ENCODE measurements at places on chromosomes 5 and 9.

GRCh38 chr9:102445906-102446305 is 549.2 kb upstream of the CYLC2 start:
- DNase-seq, result no peak

- no peak for DNase-seq
Observed at GRCh38 chr9:105047742-105048041, 119.7 kb upstream of the ABCA1 start.

GRCh38 chr9:95084254-95084934 is 233.1 kb downstream of the FANCC start:
- no peak for DNase-seq

DNA sequence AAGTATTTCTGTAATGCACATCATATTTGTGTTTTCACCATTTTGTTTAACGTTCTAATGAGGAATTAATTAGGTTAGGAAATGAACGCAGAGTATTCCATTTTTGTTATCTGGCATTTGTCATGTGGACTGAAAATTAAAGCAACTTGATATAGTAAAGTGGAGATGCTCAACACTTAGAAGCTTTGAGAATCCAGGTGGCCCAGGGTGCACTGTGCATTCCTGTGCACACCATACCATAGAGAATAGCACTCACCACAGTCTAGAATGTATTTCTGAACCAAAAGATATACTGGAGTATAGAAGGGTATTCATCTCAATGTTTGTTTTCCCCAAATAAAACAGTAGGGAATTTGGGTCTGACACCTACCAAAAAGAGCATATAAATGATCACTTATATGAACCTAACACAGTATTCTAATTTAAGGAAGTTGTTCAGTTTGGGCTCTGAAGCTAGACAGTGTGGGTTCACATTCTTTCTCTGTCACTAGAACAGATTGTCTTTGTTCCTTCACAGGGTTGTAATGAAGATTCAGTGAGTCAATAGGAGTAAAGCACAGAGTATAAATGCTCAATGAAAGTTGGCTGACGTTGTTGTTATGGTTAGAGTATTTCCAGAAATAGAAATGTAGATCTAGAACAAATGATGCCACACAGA is 125.6 kb upstream of the DMRT1 start:
- DNase-seq, result no peak

- peak; percentile 75 for DNase-seq
Observed at GRCh38 chr9:120583958-120584369, 4.0 kb upstream of the CDK5RAP2 start.

- DNase-seq, result no peak
Observed at GRCh38 chr5:36261186-36261585, 19.5 kb upstream of the NADK2 start.

GRCh38 chr5:109669991-109670706 is 19.6 kb upstream of the MAN2A1 start:
- no peak for DNase-seq

DNA sequence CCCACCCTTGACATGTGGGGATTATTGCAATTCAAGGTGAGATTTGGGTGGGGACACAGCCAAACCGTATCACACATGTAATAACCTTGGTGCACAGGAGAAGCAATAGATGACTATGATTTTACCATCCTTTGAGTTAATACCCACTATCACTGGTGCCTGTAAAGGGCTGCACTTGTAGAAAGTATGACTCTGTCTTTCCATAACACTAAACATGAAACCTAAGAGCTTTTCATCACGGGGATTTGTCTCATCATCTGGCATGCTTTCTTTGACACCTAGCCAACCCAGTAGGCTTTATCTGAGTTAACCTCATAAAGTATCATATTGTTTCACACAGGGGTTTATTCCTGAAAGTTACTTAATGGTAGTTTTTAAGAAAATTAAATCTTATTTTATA is 188.9 kb upstream of the TNC start:
- DNase-seq, result no peak

- no peak for DNase-seq
Observed at GRCh38 chr5:146107901-146108300, 2.5 kb upstream of the PLAC8L1 start.

GRCh38 chr9:78188594-78188993 is 47.3 kb upstream of the CEP78 start:
- DNase-seq, result no peak

- DNase-seq, result no peak
Observed at GRCh38 chr5:10140195-10140973, 109.3 kb downstream of the ATPSCKMT start.

- DNase-seq, result no peak
Observed at GRCh38 chr9:84212982-84213381, 127.6 kb downstream of the SLC28A3 start.

GRCh38 chr9:121598167-121598964 is 53.1 kb upstream of the DAB2IP start:
- no peak for DNase-seq

DNA sequence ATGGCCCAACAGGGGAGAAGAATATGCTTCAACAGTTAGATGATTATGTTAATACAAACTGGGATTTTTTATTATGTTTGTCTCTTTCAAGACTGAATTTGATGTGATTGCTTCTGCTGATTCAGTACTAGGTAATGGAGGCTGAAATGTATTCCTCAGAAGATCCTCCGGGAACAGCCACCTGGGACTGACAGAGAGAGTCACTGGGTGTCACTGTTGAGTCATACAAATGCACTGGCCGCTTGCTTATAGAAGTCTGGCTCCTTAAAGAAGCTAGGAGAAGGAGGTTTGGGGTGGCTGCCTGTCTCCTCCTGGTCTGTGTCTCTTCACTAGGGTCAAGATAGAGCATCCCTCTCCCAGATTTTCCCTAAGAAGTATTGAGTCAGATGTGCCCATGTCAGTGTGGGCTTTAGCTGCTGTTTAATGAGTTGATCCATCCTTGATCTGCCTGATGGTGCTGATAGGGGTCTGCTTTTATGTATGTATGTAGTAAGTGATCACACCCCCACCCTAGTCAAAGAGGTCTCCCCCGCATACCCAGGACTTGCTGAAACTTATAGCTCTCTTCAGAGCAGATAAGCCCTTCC is 773.4 kb downstream of the BRINP1 start:
- peak; percentile 10 for DNase-seq

- no peak for DNase-seq
Observed at GRCh38 chr5:72245951-72246532, 74.0 kb downstream of the MRPS27 start.

GRCh38 chr9:18185196-18185595 is 288.8 kb upstream of the ADAMTSL1 start:
- no peak for DNase-seq

GRCh38 chr5:35671541-35672295 is 54.1 kb downstream of the SPEF2 start:
- DNase-seq, result no peak

GRCh38 chr9:82192211-82192610 is 203.6 kb downstream of the SPATA31D1 start:
- DNase-seq, result no peak

- DNase-seq, result no peak
Observed at GRCh38 chr5:58326022-58326421, 133.9 kb downstream of the PLK2 start.

DNA sequence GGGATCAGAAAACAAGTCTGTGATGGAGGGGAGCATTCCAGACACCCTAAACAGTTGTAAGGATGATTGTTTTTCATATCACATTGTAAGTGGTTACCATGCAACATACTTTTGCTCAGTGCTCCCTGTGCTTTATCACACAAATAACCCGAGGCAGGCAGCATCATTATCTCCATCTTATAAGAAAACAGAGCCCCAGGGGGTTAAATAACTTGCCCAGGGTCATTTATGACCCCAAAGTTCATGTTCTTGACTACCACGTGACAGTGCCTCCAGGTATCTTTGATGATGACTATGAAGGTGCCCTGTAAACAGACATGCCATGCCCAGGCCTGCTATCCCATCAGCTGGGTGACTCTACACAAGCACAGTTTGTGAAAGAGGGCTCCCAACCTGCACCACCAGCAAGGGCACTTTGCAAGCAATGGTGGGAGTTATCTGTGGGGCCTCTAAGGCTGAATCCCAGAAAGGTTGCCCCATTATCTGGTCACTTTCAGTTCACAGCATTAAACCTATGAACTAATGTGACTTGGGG is 9.5 kb downstream of the GNPDA1 start:
- DNase-seq, result no peak

- DNase-seq, result no peak
Observed at GRCh38 chr5:169494941-169495548, 88.5 kb upstream of the SPDL1 start.

- DNase-seq, result no peak
Observed at GRCh38 chr9:90853945-90854344, 52.3 kb downstream of the SYK start.

- DNase-seq, result no peak
Observed at GRCh38 chr9:136950656-136951276, 1.3 kb upstream of the LCN12 start.

GRCh38 chr9:98180996-98181395 is 11.4 kb downstream of the CORO2A start:
- DNase-seq, result no peak

GRCh38 chr9:114210136-114210535 is 54.8 kb downstream of the COL27A1 start:
- DNase-seq, result no peak

DNA sequence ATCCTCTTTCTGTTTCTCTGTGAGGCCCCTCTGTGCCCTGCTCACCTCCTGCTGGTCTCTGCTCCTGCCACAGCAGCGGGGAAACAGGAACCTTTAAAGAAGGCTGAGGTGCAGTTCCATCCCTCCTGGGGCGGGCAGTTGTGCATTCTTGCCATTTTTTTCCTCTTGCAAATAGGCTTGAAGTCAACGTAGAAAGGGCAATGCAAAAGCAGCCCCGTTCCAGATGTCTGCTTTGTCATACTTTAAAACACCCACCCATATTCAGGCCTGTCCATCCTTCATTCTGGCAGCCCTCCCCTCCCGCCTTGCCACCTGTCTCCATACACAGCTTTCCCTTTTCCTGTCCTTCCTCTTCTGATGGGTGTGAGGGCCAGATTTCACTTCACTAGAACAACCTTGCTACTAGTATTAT is 65.4 kb upstream of the KLF9 start:
- DNase-seq, result no peak

- no peak for DNase-seq
Observed at GRCh38 chr5:91018712-91019371, 364.3 kb downstream of the ARRDC3 start.

GRCh38 chr5:89003563-89004036 is 120.6 kb upstream of the MEF2C start:
- DNase-seq, result no peak

GRCh38 chr5:143703659-143704058 is 108.3 kb upstream of the HMHB1 start:
- DNase-seq, result no peak

DNA sequence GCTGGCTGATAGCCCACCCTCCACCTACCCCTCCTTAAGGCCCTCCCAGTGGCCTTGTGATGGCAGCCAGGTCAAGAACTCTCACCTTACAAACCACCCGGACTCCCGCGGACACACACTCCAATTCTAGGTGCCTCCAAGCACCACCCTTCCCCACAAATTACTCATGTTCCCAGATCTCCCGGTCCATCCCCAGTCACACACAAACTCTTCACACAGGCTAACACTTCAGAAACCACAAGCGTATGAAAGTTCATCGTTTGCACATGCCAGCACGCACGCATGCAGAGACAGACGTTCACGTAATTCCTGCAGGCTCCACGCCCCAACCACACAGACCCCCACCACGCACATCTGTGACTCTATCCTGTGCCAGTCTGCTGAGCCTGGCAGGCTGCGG is 18.0 kb downstream of the NR5A1 start:
- DNase-seq, result no peak
